ENCODE measurements at places on chromosomes 3 and 15.

DNA sequence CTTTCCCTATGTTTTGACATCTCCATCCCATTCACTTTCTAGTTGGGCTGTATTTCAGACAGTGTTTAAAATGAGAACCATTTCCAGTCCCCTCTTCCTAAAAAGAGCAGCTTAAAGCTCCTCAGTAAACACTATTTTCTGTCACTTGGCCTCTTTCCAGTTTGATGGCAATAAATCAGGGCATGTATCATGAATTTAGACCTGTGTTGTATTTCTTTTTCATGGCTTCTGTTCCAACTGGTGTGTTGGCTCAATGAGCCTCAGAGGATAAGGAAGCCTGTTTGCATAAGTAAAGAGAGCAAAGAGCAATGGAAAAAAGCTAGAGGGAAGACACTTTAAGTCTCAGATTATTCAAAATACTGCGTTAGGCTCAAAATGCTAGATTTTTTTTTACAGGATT is 7.2 kb downstream of the CCDC80 start:
- DNase-seq, result no peak

- DNase-seq, result peak; percentile 24
These were observed 196.2 kb upstream of the MRPL3 start for GRCh38 chr3:131699001-131699400.

GRCh38 chr3:107387555-107387954 is 10.3 kb downstream of the CCDC54 start:
- no peak for DNase-seq

GRCh38 chr3:13617981-13618380 is 69.1 kb downstream of the FBLN2 start:
- DNase-seq, result no peak

DNA sequence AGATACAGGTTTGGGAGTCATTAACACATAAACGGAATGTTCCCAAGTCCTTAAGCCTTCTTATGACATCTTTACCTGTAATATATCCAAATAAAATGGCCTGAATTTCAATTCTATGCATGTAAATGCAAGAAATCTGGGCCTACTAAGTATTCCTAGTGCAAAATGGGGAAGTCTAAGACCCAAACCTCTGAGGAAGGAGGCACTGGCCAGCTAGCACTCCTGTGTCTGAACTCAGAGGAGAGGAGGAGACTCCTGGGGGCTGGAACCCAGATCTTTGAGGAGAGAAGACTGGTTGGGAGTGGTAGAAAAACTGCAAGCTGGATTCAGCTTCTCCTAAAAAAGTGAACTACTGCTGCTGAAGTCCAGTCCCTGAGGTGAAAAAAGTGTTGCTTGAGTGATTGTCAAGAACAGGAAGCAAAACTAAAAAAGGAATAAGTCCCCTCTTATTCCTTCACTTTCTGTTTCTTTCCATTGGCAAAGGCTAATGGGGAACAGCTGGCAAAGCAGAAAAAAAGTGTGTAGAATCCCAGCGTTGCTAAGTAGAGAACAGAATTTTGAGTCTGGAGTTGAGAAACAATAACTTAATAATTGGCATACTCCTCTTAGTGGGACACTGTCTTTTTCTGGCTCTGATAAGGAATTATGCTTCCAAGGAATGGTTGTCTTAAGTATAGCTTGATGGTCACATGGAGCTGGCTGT is 54.8 kb upstream of the ATP2C1 start:
- no peak for DNase-seq

- peak; percentile 90 for DNase-seq
These were observed 15.3 kb upstream of the RTP4 start for GRCh38 chr3:187352581-187353575.

DNA sequence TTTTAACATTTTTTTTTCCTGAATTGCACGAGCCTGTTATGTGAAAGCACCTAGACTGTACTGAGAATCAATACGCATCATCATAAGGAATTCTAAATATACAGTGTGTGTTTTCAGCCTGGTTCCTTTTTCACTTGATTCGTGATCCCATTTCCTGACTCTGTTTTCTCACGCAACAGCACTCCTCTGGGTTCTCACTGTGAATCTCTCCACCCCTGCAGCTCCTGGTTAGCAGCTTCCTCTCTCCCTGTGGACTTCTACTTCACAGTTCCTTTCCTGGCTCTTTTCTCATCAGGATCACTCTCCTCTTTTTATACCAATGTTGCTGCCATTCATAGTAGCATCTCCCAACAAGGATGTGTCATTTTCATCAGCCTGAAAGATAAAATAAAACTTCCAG is 297.2 kb downstream of the CADM2 start:
- DNase-seq, result peak; percentile 8

GRCh38 chr3:189121092-189121491 is 50.7 kb upstream of the TPRG1 start:
- no peak for DNase-seq

Data from mesendoderm (in vitro differentiated cells).